ENCODE measurements at places on chromosomes 4 and X. TPM values are rescaled to one million over a fixed set of nuclear protein-coding genes. Genes with fewer than 3 reads are reported as not detected.

XK gene
- 4.9 TPM for total RNA-seq

GRCh38 chrX:81174286-81174685 is 27.4 kb downstream of the HMGN5 start:
- DNase-seq = no peak

GRCh38 chr4:176333076-176333475 is 13.3 kb downstream of the SPCS3 start:
- DNase-seq = no peak

DNA sequence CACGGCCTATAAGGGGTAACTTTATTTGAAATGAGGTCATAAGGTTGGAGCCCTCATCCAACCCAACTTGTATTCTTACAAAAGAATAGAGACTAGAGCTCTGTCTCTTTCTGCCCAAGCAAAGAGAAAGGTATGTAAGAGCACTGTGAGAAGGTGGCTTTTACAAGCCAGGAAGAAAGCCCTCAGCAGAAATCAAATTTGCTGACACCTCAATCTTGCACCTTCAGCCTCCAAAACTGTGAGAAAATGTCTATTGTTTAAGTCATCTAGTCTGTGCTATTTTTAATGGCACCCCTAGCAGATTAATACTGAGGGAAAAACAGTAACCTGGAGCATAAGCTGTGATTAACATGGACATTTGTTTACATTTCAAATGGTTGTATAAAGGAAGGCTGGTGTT is 860.7 kb downstream of the PCDH7 start:
- no peak for DNase-seq

DNA sequence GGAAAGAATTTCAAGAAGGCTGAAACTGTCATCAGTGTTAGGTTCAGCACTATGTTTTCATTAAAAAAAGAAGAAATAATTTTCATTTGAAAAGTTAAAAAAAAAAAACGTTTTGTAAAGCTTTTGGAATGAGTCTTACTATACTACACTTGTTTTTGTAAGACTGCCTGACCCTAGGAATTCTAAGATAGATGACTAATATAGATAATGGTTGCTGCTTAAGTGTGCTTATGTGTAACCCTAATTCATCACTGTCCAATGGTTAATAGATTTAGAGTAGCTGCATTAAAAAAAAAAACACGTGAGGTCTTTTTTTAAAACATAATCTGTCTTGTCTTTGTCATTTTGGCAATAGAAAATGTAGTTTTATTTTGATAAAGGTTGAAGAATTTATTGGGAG is 323.2 kb downstream of the IL1RAPL1 start:
- DNase-seq = no peak

DNA sequence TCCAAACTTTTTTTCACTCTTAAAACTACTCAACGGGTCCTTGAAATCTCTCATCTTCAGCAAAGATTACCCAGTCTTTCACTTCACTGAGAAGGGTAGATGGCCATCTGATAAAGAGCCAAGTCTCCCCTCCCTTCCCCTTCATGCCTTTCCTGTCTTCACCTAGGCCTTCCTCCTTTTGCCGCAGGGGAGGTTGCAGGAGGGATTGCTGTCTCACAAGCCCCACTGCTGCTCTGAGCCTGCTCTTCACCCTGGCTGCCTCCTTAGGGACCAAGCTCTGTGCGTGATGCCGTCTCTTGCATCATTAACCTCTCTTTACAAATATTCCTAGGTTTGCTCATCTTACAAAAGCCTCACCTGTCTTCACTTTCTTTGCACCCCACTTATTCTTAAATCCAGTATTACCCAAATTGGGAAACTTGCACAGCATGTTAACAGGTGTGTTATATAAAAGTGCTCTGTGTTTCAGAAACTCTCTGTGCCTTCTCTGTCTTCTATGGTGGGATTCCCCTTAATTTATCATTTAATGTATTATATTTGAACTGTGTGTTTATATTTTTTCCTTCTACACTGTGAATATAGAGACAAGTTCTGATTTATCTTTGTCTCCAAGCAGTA is 3.8 kb downstream of the ZFX start:
- DNase-seq = no peak

DNA sequence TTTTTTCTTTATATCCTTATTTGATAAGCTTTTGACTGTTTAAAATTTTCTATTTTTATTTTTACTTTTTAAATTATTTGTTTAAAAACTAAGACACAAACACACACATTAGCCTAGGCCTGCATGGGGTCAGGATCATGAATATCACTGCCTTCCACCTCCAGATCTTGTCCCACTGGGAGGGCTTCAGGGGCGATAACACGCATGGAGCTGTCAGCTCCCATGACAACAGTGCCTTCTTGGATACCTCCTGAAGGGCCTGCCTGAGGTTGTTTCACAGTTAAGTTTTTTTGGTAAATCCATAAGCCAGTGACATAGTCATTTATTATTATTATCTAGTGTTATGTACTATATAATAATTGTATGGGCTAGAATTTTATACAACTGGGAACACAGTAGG is 85.4 kb upstream of the FAT1 start:
- DNase-seq = no peak

DNA sequence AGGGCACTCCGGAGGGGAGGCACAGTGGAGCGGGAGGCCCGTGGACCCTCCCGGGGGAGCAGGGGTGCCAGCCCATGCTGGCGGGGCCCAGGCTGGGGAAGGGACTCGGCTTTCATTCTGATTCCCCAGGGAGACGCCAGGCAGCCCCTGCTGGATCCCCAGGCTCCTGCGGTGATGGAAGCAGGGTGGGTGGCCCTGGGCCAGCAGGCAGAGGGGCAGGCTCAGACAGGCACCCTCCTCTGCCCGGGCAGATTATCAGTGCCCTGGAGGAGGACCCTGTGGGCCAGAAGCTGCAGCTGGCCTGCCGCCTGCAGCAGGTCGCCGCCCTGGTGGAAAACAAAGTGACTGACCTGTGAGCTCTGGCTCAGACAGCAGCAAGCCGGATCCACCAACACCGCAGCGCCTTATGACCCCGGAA is 2.1 kb upstream of the SRPK3 start:
- no peak for DNase-seq

- DNase-seq = no peak
Measured at GRCh38 chrX:102833136-102833535, 103.9 kb upstream of the RAB40AL start.

- no peak for DNase-seq
Measured at GRCh38 chrX:136453771-136454170, 34.0 kb upstream of the BRS3 start.

- DNase-seq = no peak
Measured at GRCh38 chrX:150700107-150700506, 6.9 kb downstream of the MTMR1 start.

OPRPN gene
- total RNA-seq = not detected

GRCh38 chrX:107741404-107741790 is 34.2 kb downstream of the TSC22D3 start:
- DNase-seq = no peak

HPRT1 gene
- 7.0 TPM for total RNA-seq

DNA sequence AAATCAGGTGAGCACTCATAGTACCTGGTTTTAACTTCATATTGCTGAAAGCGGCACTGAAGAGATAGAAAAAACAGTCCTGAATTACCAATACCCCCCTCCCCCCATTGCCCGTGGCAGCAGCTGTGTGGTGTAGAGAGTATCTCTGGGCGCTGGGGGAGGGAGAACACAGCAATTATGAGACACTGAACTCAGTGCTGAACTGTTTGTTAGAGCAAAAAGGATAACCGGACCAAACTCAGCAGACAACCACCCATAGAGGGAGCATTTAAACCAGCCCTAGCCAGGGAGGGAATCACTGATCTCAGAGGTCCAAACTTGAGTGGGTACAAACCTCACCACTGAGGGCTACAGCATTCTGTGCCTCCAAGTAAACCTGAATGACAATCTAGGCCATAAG is 457.4 kb upstream of the TEX13C start:
- no peak for DNase-seq

GRCh38 chr4:85783483-85783882 is 308.5 kb downstream of the ARHGAP24 start:
- no peak for DNase-seq
